ENCODE measurements at places on chromosomes 16 and 17.

- no peak for DNase-seq
Observed at GRCh38 chr16:9713156-9713555, 469.1 kb downstream of the GRIN2A start.

DNA sequence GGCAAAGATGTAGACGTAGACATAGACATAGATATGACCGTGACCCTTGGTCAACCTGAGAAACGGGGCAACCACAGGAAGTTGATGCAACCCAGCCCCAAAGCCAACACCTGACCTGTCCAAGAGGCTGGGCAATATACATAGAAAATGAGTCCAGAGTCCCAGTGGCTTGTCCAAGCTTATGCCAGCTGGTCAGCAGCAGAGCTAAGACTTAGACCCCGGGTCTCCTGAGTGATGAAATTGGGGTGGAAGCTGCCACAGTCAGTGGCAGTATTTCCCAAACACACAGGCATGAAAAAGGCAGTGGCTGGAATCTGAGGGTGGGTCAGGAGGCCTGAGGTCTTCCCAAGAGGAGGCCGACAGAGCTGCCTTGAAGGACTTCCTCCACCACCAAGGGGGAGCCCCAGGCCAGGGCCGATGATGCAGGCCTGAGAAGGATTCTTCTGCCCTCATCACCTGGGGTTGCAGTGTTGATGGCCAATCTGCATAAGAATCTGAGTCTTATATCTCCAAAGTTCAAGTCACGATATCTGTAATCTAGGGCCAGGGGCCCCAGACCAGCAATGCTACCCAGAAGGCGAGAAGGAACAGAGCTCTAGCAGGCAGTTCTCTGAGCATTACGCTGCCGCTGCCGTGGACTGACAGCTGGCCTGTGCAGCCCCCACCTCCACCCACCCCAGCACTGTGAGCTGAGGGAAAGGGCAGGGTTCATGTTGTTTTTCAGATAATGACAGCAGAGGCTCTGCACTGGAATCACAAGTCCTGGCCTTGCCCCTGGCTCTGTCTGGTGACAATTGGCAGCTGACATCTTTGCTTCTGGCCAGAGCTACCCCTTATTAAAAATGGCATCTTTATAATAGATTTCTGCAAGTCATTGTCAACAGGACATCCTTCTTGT lies 72.7 kb downstream of the GNAO1 start:
- no peak for DNase-seq

DNA sequence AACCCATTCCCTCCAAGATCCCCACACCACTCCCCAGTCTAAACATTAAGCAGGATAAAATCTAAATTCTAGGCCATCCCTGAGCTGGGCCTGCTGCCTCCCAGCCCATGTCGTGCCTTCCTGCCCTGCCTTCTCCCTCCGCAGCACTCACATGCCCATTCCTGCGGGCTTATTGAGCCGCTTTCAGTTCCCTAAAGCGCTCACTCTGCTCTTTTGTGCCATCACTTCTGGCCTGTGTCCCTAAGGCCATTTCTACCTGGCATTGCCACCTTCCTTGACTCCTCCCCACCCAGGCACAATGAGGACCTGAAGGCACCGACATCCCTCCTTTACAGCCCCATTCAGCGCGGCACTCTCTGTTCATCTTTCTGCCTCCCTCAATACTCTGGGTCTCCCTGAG lies 13.0 kb upstream of the RAB5C start:
- DNase-seq = no peak

DNA sequence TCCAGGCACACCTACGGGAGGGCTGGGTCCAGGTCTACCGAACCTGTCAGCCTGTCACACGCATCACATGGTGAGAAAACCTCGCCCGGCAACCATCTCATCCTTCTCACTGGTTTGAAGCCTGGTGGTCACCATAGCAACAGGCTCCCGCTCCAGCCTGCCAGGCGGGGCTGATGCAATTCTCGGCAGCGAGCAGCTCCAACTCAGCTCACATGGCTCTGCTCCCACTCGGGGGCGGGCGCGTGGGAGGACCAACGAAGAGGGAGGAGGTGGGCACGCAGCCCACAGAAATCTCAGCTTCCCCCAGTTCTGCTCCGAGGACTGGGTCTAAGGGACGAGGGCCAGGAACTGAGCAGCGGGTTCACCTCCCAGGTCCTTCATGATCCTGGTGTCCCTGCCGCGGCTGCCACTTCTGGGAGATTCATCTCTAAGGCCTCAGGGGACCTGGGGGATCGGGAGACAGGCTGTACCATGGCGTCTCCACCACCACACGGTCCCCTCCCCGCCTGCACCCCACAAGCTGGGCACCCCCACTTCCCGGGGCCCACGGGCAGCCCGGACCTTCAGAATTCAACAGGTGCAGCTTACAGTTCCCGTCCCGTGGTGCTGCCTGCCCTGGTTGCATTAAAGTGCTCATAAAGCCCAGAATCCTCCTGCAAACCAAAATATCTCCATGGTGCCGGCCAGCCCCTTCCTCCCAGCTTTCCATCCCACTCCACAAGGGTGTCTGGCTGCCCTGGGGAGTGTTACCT lies 25.8 kb downstream of the ABR start:
- no peak for DNase-seq

- no peak for DNase-seq
Observed at GRCh38 chr16:75048054-75048453, 49.2 kb downstream of the ZNRF1 start.

DNA sequence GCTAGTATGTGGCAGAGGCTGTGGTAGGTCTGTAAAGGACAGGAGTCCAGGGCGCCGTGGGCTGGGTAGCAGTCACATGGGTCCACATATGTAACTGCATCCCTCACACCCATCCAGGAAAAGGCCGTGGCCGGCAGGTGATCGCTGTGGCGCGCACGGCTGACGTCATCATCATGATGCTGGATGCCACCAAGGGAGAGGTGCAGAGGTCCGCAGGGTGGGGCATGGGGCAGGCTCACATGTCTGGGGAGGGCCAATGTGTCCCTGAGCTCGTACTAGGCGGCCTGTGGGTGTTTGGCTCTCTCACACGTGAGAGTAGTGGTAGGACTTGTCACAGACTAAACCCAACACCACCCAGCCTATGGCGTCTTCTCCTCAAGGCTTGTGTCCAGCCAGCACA lies 9.0 kb upstream of the MYO15A start:
- DNase-seq = no peak

Data from activated CD4-positive, alpha-beta T cell treated with anti-CD3 and anti-CD28 coated beads, Interleukin-2, amount 50 U/mL, for 24 hours (primary cell).